ENCODE measurements at places on chromosomes 2 and 18.

DNA sequence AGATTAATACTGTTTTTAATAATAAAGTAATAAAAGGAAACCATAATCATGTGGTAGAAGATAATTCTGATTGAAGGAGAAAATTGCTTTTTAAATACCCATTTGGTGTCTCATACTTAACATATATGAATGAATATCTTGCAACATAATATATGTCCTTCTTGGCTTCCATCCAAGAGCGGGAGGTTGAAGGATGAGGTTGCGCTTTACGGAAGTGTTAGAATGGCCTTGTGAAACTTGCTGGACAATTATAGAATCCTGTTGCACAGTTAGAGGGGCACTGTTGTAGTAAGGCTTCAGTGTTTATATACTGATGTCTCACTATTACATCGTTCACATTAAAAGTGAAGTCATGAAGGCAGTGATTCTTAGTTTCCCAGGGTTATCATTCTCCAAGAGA lies 9.4 kb downstream of the INSIG2 start:
- peak; percentile 96 for DNase-seq

- DNase-seq: no peak
These were observed 16.3 kb downstream of the RDH14 start for GRCh38 chr2:18544171-18544570.

- no peak for DNase-seq
These were observed 33.5 kb downstream of the CRIM1 start for GRCh38 chr2:36389091-36389564.

- DNase-seq: no peak
These were observed 661 bp upstream of the MGAT5 start for GRCh38 chr2:134253117-134253704.

DNA sequence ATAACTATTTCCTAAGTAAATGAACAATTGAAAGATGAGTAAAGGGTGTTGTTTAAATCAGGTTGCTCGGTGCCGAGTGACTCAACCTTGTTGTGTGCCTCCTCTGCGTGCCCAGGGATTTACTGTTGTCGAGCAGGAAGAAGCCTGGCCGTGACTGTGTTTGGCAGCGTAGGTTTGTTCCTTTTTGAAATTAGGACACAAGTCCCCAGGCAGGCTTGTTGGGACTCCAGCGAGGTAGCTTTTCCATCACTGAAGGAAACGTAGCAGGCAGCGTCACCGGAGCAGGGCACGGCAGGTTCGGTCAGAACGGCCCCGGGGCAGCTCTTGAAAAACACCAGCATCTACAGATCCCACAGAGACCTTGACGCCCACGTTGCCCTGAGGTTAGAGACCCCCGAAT lies 48.6 kb downstream of the TMEM18 start:
- no peak for DNase-seq

- no peak for DNase-seq
These were observed 17.3 kb downstream of the PAX3 start for GRCh38 chr2:222281506-222281905.

DNA sequence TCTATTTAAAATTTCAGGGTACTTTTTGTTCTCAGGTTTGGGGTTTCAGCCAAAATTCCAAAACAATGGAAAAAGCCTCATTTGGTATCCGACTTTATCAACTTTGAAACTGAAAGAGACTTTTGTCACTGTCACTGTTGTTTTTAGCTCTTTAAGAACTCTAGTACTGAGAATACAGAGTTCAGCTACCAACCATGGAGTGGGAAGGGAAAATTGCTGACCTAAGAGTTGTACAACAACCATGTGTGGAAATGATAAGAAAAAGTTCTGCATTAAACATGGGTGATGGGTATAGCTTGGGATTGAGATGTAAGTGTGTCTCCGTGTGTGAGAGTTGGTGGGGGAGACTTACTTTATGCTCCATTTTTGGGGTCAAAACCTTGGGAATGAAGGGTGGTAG lies 206.6 kb upstream of the LRATD1 start:
- no peak for DNase-seq

DNA sequence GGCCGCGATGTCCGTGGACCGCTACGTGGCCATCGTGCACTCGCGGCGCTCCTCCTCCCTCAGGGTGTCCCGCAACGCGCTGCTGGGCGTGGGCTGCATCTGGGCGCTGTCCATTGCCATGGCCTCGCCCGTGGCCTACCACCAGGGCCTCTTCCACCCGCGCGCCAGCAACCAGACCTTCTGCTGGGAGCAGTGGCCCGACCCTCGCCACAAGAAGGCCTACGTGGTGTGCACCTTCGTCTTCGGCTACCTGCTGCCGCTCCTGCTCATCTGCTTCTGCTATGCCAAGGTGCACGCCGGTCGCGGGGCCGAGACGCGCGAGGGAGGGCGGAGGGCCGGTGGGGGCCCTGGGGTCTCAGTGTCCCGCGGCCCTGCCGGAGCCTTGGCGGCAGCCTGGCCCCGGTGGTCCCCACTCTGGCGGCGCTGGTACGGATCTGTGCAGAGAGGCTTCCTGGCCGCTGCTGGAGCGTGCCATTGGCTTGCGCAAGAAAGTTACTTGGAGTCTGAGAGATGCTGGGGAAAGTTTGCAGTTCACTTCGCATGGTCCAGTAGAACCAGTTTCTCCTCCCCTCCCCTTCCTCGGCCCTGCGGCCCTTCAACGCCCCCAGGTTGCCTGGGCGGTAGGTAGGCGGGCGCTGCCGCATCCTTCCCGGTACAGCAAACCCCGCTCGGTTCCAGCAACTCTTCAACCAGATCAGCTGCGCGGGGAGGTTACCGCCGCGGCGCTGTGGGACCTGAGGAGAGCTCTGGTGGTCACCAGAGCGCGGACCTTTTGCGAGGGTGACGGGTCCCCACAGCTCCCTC lies 1.5 kb downstream of the GALR1 start:
- no peak for DNase-seq

- DNase-seq: peak; percentile 55
These were observed 67.2 kb downstream of the REV1 start for GRCh38 chr2:99422599-99422998.

DNA sequence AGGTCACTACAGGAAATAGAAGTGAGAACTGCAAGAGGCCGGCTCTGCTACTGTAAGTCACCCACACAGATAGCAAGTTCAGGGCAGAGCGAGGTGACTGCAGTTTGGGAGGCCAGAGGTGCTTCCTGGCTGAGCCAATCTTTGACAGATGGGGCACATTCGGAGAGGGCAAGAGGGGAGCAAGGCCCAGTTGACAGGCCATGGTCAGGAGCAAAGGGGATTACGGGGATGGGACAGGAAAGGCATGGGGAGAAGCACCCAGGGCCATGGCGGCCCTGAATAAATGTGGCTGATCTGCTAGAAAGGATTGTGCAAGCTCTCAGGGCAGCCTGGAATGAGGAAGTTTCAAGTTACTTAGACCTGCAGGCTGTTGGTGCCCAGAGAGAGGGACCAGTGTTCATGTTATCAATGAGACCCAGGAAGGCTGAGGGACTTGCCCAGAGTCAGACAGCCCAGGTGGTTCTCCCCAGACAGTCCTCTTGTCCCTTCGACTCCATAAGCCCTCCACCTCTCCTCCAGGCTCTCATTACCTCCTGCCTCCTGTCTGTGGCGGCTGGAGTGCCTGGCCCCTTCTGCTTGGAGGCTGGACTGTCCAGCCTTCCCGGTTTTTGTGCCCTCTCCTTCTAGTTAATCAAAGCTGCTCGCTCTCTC lies 123.3 kb downstream of the CTIF start:
- DNase-seq: peak; percentile 80

GRCh38 chr18:55477860-55478581 lies 110.0 kb downstream of the TCF4 start:
- DNase-seq: no peak

DNA sequence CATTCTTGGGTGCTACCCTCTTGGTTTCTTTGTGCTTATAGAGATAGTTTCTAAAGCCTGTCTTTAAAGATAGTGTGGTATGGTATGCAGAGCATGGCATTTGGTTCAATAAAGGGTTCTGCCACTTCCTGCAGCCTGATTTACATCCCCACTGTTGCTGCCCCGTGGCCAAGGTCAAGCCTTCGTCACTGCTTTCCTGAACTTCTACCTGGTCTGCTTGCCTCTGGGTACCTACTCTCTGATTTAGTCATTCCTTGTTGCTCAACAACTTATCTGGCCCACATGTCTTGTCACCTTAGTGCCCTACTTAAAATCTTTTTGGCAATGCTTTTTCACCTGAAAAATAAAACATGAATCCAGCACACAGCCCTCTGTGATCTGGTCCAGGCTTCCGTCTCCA lies 352.9 kb downstream of the LPIN1 start:
- DNase-seq: no peak

DNA sequence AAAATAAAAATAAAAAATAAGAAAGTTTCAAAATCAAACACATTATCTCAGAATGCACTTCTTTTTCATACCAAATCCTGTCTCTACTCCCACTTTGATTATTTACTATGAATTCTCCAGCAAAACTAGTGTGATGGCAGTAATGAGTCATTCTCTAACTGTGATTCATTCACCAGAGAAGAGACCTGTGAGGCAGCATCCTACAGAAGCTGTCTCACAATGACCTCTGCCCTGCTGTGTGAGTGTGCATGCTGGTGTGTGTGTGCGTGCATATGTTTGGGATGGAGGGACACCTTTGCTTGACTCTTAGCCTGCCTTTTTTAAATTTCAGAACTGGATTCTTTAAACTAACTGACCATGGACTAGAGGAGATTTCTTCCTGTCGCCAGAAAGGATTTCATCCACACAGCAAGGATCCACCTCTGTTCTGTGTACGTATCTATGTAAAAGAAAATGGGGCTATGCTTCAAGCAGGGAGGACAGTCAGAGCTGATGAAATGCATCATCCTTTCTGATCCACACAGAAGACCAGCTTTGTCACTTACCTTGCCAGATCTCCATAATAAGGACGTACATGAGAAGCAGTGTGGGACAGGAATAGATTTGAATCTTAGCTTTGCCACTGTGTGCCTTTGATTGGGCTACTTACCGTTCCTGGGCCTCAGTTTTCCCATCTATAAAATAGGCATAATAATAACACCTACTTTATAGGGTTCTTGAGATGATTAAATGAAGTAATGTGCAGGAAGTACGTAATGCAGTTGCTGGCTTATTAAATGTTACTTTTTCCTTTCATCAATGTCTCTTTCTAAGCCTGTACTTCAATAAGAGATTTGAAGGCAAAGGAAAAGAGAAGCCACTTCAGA lies 31.2 kb downstream of the STAMBP start:
- peak; percentile 48 for DNase-seq

- no peak for DNase-seq
These were observed 702 bp downstream of the OLA1 start for GRCh38 chr2:174247474-174248186.

- DNase-seq: no peak
These were observed 53.2 kb upstream of the ALKAL2 start for GRCh38 chr2:341017-341542.

DNA sequence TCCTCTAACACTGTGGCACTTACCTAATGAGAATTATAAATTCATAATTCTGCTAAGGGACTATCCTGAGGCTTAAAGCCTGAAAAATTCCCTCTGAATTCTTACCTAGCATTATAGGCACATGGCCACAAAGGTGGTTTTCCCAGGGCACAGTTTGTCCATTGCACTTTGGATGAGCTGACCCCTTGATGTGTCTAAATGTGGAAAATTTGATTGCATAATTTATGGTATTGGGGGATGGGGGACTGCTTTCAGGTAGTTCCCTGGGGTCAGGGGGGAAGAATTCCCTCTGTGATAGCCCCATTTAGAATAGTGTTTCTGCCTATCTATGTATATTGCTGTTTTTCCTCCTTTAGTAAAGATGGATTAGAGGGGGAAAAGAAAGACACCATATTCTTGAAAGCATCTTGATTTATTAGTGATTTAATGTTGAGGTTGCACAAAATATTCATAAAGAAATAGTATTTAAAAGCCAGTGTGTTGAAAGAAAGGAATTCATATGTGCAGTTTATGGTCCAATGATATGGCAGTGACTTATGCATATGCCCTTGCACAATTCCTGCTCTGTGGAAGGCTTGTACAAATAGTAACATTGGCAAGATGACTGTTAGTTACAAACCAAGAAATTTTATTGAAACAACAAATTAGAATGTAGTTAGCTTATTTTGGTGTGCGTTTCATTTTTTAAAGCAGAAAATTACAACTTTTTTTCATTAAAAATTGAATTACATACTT lies 8.7 kb upstream of the HTR2B start:
- DNase-seq: no peak

DNA sequence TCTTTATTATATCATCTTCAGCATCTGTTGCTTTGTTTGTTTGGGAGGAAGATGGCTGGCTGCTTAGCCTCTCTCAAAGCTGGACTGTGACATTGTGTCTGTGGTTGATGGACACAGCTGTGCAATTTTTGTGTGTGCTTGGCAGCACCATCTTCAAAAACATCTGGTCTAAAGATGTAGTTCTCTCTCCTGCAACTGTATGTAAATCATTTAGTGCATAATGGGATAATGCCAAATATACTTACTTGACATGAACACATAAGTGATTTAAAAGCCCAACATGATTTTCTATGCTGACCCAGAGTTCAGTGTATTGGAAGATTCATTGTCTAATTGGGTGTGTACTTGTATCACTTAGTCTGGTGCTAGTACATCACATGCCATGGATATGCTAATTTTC lies 112.2 kb downstream of the MAP4K4 start:
- no peak for DNase-seq

GRCh38 chr2:22002066-22002465 lies 878.3 kb downstream of the TDRD15 start:
- DNase-seq: no peak

GRCh38 chr2:125698280-125698679 lies 957.7 kb upstream of the GYPC start:
- DNase-seq: no peak

GRCh38 chr2:105677901-105678300 lies 66.8 kb upstream of the NCK2 start:
- no peak for DNase-seq

DNA sequence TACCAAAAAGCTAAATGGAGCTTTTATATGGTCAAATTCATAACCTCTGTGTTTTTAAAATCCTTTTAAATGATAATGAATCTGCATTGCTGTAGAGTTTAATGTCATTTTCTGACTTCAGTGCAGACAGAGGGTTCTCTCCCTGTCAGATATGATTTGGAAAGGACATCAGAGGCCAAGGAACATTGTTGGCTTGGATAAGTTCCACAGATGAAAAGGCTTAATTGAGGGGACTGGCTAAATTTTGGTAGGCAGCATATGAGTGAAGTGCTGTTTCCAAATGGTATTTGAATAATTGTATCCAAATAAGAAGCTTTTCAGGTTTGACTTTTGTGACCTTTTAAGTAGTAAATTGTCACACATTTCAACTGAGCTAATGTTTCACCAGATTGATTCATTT lies 124.6 kb upstream of the KCNH7 start:
- DNase-seq: no peak

Measured in suppressor macrophage (primary cell).